ENCODE measurements at places on chromosomes 12 and 14.
A peak's percentile ranks its signal among the peaks of the same experiment; 100 is the strongest.

GRCh38 chr12:29889737-29890136, 106.0 kb upstream of the TMTC1 start:
- DNase-seq = no peak

GRCh38 chr14:50039734-50040400, 76.5 kb downstream of the VCPKMT start:
- DNase-seq = no peak

DNA sequence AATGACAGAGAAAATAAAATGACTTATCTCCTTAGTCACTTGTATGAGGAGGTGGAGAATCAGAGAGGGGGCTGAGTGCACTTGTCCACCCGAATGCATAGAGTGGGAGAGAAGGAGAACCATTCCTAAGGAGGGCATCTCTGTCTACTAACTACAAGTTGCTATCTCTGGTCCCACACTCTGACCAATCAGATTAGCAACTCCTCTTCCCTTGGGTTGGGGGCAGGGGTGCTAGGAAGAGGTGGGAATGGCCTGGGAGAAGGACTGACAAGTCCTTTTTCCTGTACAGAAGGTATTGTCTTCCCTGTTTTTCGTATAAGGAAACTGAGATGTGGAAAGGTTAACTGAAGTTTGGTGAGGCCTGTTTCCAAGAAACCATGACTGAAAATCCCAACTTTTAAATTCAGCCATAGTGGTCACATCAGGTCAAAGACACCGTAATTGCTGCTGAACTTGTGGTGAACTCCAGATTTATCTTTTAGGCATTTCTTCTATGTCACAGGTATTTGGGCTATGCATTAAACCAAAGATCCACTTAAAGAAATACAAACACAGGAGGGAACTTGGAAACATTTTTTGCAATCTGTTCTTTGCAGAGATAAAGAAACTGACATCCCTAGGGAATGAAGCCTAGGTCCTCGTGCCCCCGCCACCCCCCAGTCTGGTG, 207.8 kb downstream of the CRADD start:
- no peak for DNase-seq

DNA sequence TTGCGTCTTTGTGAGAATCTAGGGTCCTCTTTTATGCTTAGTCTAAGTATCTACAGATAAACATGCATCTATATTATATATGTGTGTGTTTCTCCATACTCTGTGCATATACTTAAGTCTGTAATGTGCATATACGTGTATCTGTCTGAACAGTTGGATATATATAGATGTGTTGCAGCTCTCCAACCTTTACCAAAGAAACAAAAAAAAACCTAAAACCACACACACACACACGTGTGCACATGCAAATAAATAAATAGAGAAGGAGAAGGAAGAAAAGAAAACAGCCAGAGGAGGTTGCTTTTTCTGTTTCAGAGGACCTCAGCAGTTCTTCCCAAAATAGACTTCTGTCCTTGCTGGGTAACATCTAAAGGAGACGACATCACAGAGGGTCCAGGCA, 244.9 kb downstream of the CACNA1C start:
- DNase-seq = no peak

DNA sequence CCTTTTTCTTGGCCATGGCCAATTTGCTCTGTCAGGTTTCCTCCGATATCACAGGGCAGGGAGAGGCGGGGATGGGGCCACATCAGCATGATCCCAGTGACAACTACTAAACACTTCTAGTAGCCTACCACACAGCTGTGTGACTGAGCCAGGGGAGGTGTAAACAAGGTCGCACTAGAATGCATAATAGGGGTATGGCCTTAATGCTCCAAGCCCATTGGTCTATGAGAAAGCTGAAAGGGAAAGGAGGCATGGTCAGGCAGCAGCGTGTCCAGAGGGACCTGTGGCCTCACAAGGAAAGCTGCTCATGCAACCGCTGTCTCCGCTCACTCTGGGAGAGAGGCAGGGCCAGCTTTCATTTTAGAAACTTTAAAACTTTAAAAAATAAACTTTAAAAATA, 27.5 kb upstream of the ACTR6 start:
- no peak for DNase-seq

GRCh38 chr14:100733152-100733850, 6.6 kb downstream of the DLK1 start:
- no peak for DNase-seq

GRCh38 chr12:6978188-6978587, 7.5 kb downstream of the EMG1 start:
- DNase-seq = no peak

GRCh38 chr14:104753528-104754212, 723 bp downstream of the SIVA1 start:
- DNase-seq = no peak

GRCh38 chr12:131637986-131638385, 72.9 kb upstream of the SFSWAP start:
- DNase-seq = no peak

DNA sequence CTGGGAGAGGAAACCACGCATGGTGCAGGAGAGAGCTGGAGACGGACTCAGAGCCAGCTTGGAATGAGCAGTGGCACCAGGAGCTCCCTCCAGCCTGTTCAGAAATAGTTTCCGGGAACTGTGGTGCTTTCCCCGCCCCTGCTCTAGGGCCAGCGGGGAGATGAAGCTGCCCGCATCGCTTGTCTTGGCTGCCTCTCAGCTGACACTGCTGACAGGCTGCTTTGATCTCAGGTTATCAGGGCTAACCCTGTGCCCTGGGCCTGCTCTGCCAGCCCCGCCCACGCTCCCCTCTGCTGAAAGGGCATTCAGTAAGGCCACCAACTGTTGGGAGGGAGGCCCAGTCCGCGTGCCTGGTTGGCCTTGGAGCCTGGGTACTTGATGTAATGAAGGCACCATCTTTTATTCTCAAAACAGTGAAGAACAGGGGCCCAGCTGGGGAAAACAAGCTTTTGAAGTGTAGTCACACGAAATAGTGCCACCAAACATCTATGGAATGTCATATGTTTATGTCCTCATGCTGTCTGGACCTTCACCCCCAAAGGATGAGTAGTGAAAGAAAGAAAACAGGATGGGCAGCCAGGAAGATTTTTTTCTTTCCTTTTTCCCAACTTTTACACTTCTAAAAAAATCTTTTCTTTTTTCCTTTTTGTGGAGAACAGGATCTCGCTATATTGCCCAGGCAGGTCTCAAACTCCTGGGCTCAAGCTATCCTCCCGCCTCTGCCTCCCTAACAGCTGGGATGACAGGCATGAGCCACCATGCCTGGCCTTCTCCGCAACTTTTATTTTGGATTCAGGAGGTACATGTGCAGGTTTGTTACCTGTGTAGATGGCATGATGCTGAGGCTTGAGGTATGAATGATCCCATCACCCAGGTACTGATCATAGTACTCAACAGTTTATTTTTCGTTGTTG, 115.9 kb upstream of the TBX3 start:
- DNase-seq = no peak

GRCh38 chr12:53056296-53056695, 6.4 kb downstream of the TNS2 start:
- no peak for DNase-seq

GRCh38 chr12:110246636-110247339, 34.3 kb upstream of the ATP2A2 start:
- DNase-seq = no peak

DNA sequence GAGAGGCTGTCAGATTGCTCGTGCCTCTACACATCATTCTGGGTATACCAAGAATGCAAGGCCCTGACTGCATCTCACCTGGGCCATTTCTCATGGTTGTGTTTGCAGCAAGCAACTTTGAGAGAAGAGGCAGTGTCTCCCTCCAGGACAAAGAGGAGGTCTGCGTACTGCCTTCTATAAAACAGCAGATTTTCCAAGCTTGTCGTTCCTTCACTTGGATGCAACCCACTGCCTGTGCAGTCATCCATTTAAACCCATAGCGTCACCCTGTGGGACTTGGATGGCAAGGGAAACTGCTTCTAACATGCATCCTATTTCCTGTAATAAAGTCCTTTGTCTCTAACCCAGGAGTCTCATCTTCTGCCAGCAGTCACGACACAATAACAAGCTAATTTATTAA, 1.3 kb downstream of the POMT2 start:
- DNase-seq = no peak

- DNase-seq = no peak
Observed at GRCh38 chr12:84738481-84738972, 174.1 kb downstream of the SLC6A15 start.

GRCh38 chr14:30681752-30682355, 59.7 kb downstream of the SCFD1 start:
- DNase-seq = no peak

- no peak for DNase-seq
Observed at GRCh38 chr12:4118601-4119156, 154.9 kb upstream of the CCND2 start.

- no peak for DNase-seq
Observed at GRCh38 chr14:42002141-42002540, 395.5 kb downstream of the LRFN5 start.

DNA sequence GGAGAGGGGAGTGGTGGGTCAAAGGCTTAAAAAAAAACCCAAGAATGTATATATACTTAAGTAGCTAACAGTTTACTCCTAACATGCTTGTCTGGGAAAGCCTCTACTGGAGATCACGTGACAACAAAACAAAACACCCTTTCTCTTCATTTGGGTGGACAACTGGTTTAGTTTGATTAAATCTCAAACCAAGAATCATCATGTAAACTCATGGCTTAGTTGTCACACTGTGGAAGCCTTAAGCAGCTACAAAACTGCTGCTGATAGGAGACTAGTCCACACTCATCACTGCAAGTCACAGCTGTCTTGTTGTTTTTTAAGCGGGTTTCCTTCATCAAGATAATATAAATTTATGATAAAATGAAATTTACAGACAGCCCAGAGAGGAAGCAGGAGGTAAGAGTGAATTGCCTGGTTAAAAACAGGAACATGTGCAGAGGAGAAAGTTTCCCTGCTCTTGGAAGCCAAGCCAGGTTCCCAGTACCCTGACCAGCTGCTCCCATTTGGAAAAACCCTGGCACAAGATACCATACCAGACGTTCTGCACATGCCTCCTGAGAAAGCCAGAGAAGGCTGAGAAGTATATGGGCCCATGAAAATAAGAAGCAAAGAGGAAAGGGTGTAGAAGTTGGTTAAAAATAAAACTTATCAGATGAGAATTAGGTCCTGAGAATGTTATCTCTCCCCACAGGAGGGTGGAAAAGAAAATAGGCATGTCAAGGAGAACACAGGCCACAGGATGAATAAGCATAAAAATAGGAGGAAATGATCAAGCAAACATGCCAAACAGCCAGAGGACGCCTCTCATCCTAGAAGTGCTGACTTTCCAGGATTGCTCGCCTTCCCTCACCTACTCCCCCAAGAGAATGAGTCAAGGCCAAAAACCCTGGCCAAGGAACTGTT, 34.0 kb downstream of the EGLN3 start:
- DNase-seq = no peak

DNA sequence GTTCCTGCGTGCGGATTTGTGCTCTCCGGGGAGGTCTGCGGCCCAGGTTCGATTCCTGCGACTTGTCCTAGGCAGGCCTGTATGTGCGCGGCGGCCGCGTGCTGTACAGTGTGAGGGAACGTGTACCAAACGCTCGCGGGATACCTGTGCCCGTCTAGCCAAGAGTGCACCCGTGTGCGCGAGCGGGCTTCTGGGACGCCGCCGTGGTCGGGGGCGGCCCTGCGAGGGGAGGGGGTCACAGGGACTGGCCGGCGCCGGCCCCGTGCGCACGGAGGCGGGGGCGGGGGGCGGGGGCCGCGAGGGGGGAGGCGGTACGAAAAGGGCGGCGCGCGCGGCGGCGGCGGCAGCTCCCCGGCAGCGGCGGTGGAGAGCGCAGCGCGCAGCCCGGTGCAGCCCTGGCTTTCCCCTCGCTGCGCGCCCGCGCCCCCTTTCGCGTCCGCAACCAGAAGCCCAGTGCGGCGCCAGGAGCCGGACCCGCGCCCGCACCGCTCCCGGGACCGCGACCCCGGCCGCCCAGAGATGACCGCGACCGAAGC, at the start of gene DLK1:
Gene DLK1 (plus strand): TSS at position 343 of the 536 bp plus-strand sequence. CDS start 177 bp downstream, at position 520.
- no peak for DNase-seq

- no peak for DNase-seq
Observed at GRCh38 chr14:96299441-96299840, 43.4 kb downstream of the BDKRB1 start.

- peak; percentile 14 for DNase-seq
Observed at GRCh38 chr12:114166362-114166761, 200.2 kb upstream of the RBM19 start.

- no peak for DNase-seq
Observed at GRCh38 chr12:49519574-49519936, 19.3 kb upstream of the KCNH3 start.

DNA sequence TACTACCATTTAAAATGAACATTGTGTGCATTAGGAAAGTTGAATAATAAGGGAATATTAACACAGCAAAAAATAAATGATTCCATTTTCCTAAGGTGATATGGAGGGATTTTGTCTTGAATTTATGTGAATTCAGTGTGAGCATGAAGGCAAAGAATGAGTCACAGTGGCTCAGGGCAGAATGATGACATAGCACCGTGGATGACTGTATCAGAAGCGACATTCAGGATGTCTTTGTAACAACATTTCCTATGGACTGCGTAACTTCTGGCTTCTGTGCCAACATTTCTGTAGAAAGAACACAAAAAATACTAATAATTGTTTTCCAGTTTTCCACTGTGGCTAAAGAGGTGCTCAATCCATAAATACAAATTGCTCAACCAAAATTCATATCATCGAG, 54.6 kb downstream of the TTC8 start:
- DNase-seq = no peak

GRCh38 chr14:30864934-30865333, 9.4 kb upstream of the COCH start:
- no peak for DNase-seq

GRCh38 chr14:92549105-92549858, 35.7 kb downstream of the RIN3 start:
- DNase-seq = no peak

GRCh38 chr14:94659256-94659655, 47.1 kb downstream of the SERPINA3 start:
- DNase-seq = no peak

DNA sequence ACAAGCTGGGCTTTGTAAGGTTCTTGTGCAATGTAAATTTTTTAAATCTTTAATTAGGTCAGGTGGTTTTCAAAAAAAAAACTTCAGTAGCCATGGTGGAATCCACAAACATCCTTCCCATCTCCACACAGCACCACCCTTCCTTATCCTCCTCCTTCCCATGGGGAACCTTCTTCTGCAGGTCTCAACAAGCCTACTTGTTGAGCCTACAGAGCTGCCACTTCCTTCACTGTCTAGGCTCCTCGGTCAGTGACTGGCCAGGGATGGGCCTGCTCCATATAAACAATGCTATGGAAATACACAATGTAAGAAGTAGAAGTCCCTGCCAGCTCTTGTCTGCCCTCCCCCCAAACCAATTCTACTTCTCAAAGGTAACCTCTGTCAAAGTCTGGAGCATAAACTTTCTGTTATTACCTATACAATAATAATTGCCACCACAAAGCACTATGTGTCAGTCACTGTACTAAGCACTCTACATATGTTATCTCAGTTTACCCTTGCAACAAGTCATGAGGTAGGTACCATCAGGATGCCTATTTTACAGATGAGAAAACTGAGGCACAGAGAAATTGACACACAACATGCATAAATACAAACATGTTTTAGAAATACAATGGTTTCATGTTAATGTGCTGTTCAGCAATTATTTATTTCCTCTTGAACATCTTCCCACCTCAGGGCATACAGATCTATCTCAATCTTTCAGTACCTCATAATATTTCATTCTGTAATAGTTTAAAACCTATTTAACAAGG, 17.4 kb downstream of the LIMA1 start:
- no peak for DNase-seq

- no peak for DNase-seq
Observed at GRCh38 chr12:124007826-124008570, 35.0 kb downstream of the ZNF664 start.

Measured in NCI-H1930 (cell line).